ENCODE measurements at places on chromosomes 2 and 18. TPM values are rescaled to one million over a fixed set of nuclear protein-coding genes. Genes with fewer than 3 reads are reported as not detected.

Gene PKDCC
- total RNA-seq: 32.8 TPM

- DNase-seq: no peak
Observed at GRCh38 chr2:168244318-168244717, 3.1 kb downstream of the STK39 start.

- peak; percentile 52 for DNase-seq
Observed at GRCh38 chr18:43396266-43396665, 119.0 kb upstream of the SYT4 start.

DNA sequence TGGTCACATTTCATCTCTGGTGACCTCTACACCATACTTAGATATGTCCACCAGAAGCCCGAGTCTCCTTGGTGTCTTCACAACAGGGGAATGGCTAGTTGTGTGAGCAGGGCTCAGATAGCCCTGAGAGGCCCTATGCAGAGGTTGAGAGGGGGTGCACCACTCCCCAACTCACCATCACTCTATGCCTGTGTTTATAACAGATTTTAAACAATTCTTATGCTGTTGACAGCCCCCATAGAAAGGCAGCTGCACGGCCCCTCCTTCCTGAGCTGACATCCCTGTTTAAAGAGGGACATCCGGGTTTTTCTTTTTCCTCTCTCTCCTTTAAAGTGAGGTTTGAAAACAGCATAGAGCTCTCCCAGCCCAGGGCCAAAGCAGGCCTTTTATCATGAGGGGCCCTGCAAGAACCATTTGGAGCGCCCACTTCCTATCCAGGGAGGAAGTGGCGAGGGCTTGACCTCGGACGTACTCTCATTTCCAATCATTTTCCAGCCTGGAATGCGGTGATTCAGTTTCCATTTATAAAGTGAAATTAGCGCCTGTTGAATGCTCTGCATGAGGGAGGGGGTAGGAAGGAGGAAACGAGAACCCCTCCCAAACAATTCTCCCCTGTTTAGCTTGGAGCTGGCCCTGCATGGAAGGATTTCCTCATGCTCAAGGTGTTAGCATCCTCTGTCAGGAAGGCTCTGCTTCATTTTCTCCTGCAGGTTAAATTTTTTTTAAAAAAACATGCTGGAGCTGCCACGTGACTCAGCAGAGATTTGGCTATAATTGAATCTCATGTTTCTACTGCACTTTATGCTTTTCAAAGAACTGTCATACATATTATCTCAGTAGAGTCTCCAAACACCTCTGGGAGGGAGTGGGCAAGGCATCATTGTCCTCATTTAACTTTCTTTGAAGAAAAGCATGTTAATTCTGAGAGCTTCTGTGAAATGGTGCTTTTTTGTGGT is 117.5 kb downstream of the DDX1 start:
- no peak for DNase-seq
